ENCODE measurements at places on chromosomes 16 and 17. TPM values are rescaled to one million over a fixed set of nuclear protein-coding genes. Genes with fewer than 3 reads are reported as not detected.
A peak's percentile ranks its signal among the peaks of the same experiment; 100 is the strongest.

- peak; percentile 24 for DNase-seq
These were observed 509 bp upstream of the ATAD5 start for GRCh38 chr17:30831257-30831656.

- no peak for DNase-seq
These were observed 31.1 kb upstream of the SLC6A2 start for GRCh38 chr16:55624696-55625095.

DNA sequence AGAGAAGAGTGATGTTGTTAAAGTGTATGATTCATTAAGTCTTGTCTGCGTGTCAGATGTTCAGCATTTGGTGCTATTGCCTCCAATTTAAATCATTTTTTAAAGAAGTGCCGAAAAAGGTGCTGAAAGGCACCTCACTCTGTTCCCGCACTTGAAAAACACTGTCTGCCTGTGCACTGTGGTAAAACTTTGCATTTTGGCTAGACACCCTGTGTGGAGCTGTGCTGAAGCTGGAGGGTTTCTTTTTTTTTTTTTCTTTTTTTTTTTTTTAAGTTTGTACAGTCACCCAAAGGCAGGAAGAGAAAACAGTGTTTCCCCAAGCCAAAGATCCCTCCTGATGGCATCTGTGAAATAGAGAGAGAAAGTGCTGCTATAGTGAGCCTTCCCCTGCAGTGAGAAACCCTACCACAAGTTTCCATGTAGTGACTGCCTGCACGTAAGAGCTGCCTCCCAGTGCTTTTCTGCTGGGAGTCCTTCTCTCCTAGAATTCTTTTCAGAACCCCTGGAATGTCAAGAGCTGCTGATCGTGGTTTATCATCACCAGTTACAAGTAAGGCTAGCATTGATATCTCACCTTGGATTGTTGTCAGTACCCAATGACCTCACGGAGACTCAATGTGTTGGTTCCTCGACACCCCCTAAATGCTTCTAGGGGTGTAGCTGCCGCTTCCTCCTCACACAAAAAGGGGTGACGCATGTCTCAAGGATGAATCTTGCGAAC is 116.0 kb upstream of the SOX9 start:
- no peak for DNase-seq

- DNase-seq, result no peak
These were observed 205.2 kb downstream of the SLC39A11 start for GRCh38 chr17:72887322-72887721.

- no peak for DNase-seq
These were observed 112.3 kb downstream of the HS3ST2 start for GRCh38 chr16:22926105-22926751.

- DNase-seq, result no peak
These were observed 288.0 kb downstream of the MAF start for GRCh38 chr16:79312502-79312901.

DNA sequence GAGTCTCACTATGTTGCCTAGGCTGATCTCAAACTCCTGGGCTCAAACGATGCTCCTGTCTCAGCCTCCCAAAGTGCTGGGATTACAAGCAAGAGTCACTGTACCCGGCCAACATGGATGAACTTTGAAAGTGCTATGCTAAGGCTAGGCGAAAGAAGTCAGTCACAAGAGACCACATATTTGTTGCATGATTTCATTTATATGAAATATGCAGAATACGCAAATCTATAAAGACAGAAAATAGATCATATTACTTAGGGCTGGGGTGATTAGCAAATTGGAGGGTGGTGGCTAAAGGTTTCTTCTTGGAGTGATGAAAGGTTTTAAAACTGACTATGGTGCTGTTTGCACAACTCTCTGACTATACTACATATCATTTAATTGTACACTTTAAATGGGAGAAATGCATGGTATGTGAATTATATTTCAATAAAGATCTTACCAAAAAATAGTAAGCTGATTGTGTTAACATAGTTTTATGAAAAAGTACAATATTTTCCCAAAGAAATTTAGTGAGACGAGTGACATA is 1.2 kb upstream of the FLYWCH1 start:
- no peak for DNase-seq

DNA sequence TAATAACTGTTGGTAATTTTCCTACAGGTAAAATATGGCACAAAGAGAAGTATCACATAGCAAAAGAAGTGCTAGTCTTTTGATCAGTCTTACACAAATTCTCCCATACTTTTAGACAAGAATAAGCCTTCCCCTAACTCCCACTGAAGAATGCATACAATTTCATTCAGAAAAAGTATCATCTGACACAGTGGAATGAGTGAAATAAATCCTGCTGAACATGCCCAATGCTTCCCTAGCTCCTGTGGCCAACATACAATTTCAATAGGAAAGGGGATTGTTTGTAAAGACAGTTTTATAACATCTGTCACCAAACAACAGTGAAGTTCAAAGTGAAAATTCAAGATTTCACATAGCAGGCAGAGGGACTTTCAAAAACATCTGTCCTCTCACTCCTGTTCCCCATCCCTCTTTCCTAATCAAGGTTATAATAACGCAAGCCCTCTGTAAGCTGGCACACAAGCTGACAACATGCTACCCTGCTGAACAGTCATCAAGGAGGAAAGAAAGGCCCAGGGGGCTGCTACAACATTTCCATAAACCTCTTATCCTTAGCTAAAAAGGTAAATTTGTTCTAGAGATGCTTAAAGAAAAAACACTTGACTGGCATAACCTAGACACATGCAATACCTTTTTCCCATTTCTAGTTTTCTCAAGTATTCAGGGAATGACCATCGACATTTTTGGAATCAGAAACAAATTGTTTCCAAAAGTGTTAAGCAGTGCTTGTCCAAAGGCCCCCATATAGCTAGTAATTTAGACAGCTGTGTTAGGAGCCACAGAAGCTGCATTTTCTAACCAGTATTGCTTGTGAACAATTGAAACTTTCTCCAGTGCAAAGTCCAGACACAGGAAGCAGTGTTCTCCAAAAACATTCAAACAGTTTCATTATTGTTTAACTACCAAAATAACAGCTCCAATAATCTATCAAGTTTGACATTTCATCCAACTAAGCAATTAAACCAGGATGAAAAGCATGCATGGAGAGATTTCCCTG is 11.5 kb upstream of the RFFL start:
- DNase-seq, result peak; percentile 15

- DNase-seq, result no peak
These were observed 180.2 kb upstream of the TBX2 start for GRCh38 chr17:61219460-61219859.

DNA sequence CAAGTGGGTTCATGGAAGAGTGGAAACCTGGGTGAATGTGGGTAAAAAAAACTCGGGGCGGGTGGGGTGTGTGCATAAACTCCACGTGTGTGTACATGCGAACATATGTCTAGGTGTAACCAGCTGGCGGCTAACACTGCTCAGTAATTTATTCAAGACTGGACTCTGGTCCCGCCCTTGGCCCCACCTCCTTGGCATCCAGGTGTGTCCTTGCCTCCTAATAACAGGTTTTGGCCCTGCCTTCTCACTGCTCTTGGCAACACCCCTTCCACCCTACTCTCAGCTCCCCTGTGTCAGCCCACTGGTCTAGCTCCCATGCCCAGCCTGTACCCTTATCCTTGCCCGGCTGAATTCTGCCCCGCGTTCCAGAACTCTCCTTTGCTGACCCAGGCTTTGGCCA is 8.3 kb downstream of the FLII start:
- no peak for DNase-seq

GRCh38 chr16:75244225-75244809 is 7.1 kb downstream of the BCAR1 start:
- DNase-seq, result peak; percentile 66

GRCh38 chr17:20179041-20179440 is 169.9 kb downstream of the SPECC1 start:
- DNase-seq, result no peak

- DNase-seq, result no peak
These were observed 6.4 kb downstream of the RPS15A start for GRCh38 chr16:18783430-18784341.

DNA sequence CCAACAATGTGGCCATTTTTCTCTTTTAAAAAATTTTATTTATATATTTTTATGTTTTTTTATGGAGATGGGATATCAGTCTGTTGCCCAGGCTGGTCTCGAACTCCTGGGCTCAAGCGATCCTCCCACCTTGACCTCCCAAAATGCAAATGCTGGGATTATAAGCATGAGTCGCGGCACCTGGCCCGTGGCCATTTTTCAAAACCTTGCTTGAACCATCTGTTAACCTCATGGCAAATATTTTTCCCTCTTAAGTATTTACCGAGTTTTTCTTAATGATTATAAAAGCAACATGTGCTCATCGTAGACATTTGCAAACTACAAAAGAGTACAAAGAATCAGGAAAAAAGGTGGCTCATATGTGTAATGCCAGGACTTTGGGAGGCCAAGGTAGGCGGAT is 127.6 kb downstream of the ABCC6 start:
- no peak for DNase-seq

DNA sequence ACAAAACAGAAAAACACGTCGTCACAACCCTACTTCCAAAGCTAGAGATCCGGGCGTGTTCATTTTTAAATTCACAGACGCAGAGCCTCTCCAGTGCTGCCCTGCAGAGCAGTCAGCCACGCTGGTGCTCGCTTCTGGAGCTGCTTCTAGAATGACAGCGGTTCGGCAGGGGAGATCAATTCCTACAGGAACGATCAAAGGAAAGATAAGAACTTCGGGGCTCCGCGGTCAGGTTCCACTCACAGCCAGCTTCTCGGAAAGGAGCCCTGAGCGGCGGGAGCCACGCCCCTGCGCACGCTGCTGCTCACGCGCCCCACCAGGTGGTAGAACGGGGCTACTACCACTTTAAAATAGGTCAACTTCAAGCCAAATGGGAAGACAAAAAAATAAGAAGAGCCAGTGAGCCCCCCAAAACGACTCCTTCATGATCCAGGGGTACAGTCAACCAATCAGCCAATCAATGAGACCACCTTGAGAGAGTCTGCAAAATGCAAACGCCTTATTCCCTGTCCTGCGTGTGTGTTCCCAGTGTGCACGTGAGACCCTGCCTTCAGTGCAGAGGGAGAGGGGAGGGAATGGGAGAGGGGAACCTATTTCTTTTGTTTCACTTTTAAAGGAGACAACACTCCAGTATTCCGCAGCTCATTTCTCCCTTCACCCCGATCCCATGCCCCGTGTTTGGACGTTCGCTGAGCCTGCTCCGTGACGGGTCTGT is 209.7 kb downstream of the RBFOX3 start:
- peak; percentile 77 for DNase-seq

DNA sequence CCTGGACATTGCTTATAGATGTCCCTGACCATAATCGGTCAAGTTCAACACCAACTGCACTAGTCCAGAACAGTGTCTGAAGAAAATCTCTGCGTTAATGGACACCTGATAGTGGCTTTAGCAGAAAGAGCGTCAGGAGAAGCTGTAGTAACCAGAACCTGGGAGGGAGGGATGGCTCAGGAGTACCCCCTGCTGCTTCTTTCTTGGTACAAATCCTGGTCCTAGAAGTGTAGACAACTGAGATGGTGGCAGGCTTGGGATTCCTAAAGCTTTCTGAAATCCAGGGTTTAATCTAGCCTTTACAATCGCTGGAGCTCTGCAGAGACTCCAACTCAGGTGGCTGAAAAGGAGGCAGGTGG is 5.4 kb downstream of the MAP3K14 start:
- no peak for DNase-seq

GRCh38 chr17:81240761-81241160 is 1.6 kb downstream of the NDUFAF8 start:
- DNase-seq, result no peak

GRCh38 chr17:68821860-68822696 is 133.1 kb downstream of the ABCA8 start:
- DNase-seq, result peak; percentile 89

GRCh38 chr16:15732416-15732815 is 82.4 kb downstream of the NDE1 start:
- DNase-seq, result no peak

DNA sequence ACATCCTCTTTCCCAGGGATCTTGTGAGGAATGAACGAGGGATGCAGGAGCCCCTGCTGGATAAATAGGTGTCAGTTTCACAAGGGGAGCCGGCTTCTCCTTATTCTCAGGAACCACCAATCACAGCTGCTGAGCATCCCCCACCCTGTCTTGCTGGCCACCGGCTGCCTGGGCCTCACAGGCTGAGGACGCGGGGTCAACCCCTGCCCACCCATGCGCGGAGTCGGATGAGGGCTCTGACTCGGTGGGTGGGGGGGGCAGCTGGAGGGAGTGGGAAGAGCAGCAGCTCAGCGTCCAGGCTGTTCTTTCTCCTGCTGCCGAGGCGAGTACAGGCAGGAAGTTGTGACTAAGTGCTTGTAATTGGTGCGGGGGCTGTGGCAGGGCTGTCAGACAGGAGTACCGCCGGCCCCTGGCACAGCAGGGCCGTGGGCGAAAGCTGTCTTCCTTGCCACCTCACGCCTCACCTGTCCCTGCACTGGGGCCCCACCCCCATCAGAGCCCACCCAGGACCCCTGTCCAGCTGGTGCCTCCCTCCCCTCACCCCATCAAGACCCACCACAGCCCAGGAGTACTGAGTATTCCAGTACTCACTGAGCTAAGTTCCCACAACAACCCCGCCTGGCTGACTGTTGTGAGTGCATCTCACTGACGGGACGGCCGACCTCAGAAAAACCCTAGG is 11.0 kb upstream of the DPEP1 start:
- DNase-seq, result peak; percentile 86

GRCh38 chr17:45320349-45320930 is 3.6 kb upstream of the MAP3K14 start:
- no peak for DNase-seq

GRCh38 chr17:73510981-73511718 is 133.1 kb downstream of the SDK2 start:
- no peak for DNase-seq

DNA sequence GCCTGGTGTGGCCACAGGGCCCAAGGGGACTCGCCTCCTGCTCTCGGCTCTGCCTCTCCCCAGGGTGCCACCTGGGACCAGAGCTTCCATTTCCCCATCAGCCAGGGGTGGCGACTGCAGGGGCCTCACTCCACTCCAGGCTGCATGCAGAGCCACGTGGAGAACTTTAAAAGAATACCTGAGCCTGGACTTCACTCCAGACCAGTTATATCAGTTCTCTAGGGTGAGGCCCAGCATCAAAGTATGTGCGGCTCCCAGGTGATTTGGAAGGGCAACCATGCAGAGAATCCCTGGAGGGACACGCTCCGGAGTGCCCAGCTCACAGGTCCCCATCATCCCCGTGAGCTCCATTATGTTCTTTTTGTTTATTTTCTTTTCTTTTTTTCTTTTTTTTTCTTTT is 39.8 kb downstream of the KIAA0513 start:
- DNase-seq, result no peak

GNG13 gene
- total RNA-seq, result not detected

CLEC18C gene
- not detected for total RNA-seq

TVP23A gene
- total RNA-seq, result not detected

ACSF3 gene
- total RNA-seq, result 27.2 TPM

PRKCB gene
- total RNA-seq, result not detected

PRDM7 gene
- not detected for total RNA-seq

ANKRD40CL gene
- total RNA-seq, result not detected

FHOD1 gene
- total RNA-seq, result 25.5 TPM

EVPLL gene
- not detected for total RNA-seq

GRIN2A gene
- total RNA-seq, result not detected

ZNF213 gene
- total RNA-seq, result 14.6 TPM

SMPD3 gene
- total RNA-seq, result 0.17 TPM

NPIPA3 gene
- total RNA-seq, result 0.28 TPM

SARM1 gene
- 5.1 TPM for total RNA-seq

SLC13A2 gene
- total RNA-seq, result not detected

ARL4D gene
- 0.93 TPM for total RNA-seq

PROCA1 gene
- 0.56 TPM for total RNA-seq

PABPN1L gene
- total RNA-seq, result not detected

NLRC3 gene
- 2.0 TPM for total RNA-seq

Measured in dermis blood vessel endothelial cell (primary cell).